ENCODE measurements at places on chromosomes 1 and 21.

DNA sequence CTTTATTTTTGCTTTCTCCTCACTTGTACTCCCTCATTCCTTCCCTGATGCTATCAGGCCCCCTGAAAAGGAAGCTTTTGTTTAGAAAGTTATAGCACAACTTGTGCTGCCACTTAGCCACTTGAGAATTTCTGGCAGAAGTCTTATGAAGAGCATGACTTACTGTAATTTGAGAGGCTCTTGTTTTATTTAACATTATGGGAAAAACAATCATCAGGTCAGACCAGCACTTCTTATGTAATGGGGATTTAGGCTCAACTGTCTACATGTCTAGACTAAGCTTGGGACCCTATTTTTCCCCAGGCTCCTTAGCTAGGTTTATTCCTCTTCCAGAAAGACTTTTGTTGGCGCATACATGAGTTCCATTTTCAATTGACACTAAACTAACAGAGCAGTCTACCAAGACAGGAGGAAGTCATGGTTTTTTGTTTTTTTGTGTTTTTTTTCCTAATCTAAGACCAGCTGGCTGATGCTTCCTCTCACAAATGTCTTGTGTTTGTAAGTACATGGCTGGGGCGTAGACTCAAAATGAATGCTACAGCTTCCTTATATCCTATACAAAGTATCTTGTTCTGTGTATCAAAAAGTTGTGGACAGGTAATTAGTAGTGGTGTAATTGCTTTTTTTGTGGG is 31.5 kb downstream of the TNFSF4 start:
- peak; percentile 74 for DNase-seq

GRCh38 chr1:1239227-1239613 is 7.2 kb downstream of the B3GALT6 start:
- no peak for DNase-seq

DNA sequence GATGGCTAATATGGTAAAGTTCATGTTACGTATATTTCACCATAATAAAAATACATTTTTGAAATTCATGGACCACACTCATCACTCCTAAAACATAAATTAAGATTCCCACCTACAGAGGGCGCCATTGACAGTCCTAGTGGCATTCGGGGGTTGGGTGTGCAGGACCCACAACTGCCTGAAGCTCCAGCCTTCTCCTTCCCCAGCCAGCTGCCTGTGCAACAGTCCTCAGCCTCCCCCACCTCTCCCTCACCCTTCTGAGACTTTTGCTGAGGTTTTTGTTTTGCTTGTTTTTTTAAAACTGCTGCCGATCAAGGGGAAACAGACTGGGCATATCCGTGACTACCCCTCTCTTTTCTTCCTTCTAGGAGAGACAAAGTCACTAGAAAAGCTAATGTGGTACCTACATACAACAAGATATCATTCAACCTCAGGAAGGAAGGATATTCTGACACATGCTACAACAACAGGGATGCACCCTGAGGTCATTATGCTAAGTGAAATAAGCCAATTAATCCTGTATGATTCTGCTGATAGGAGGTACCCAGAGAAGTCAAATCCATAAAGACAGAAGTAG is 9.2 kb upstream of the EVA1C start:
- DNase-seq: peak; percentile 48

- DNase-seq: no peak
Observed at GRCh38 chr1:173383351-173383750, 93.8 kb upstream of the PRDX6 start.

- DNase-seq: no peak
Observed at GRCh38 chr1:66464351-66464750, 69.6 kb upstream of the SGIP1 start.

- no peak for DNase-seq
Observed at GRCh38 chr1:30663596-30664091, 59.7 kb downstream of the MATN1 start.

- no peak for DNase-seq
Observed at GRCh38 chr1:224212618-224213061, 29.6 kb downstream of the DEGS1 start.

- no peak for DNase-seq
Observed at GRCh38 chr1:16134066-16134801, 21.6 kb downstream of the EPHA2 start.

- DNase-seq: no peak
Observed at GRCh38 chr1:231581859-231582258, 44.7 kb upstream of the DISC1 start.

- DNase-seq: no peak
Observed at GRCh38 chr1:172547071-172547470, 14.1 kb downstream of the SUCO start.

DNA sequence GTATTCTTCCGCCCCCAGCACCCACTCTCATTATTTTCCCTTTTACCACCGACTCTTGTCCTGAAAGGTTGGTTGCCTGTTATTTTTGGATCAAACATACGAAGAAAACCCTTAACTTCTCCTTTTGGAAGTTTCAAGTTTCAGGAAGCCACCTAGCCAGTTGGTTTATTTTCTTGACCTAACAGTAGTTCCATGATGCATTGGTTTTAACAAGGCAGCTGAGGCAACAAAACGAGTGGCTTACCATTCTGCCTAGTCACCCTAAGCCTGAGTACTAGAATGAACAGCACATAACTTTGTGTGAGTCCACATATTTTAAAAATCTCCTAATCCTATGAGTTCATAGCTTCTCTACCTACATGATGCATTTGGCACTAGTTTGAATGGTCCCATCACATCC is 28.9 kb downstream of the OLFM3 start:
- no peak for DNase-seq

- DNase-seq: no peak
Observed at GRCh38 chr1:61000327-61000726, 82.0 kb upstream of the NFIA start.

GRCh38 chr1:152495066-152495675 is 15.4 kb upstream of the LCE5A start:
- DNase-seq: no peak

GRCh38 chr21:39048574-39048973 is 134.7 kb downstream of the PSMG1 start:
- DNase-seq: no peak

DNA sequence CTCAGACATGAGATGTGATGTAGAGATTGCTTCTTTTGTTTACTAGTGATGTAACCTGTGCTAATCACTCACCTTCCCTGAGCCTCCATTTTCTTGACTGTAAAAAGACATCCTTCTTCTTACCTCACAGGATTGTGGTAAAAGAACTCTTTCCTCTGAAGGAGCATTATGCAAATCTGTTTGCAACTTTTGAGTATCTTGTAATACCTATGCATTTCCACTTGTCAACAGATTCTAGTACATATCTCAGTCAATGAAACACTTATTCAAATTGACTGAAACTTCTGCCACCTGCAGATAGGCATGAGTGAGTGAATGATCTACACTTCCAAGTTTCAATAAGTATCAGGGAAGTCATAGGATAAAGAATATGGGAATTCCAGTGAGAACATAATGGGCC is 174.7 kb downstream of the HHIPL2 start:
- no peak for DNase-seq
